ENCODE measurements at places on chromosomes 4 and X.

- no peak for DNase-seq
These were observed 23.5 kb downstream of the INTS6L start for GRCh38 chrX:135543924-135544323.

GRCh38 chrX:53283567-53283966 is 2.2 kb upstream of the IQSEC2 start:
- no peak for DNase-seq

DNA sequence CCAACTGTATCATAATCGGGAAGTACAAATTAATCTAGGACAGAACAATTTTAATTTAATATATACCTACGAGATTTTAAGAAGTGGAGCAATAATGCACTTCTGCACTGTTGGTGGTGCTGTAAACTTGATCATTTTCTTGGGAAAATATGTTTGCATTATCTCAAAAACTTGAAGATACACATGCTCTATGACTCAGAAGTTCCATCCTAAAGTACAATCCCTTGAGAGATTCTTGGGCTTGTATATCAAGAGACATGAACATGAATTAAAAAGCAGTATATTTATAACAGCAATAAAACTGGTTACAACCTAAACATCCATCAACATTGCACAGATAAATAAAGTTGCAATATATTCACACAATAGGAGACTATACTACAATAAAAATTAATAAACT is 168.8 kb downstream of the CLCN4 start:
- no peak for DNase-seq

DNA sequence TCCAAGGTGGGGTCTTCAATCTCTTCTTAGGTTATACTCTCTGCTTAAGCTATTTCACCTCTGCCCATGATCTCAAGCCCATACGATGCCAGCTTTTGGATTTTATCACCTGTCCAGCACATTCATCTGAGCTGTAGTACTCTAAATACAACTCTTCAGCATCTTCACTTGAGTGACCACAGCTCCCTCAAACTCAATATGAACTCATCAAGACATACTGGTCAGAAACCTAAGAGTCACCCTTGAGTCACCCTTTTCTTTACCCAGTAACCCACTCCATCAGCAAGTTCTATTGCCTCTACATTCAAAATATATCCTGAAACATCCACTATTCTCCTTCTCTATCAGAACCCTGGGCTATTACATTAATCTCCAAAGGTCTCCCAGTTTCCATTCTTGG is 69.4 kb downstream of the DCHS2 start:
- DNase-seq: no peak

DNA sequence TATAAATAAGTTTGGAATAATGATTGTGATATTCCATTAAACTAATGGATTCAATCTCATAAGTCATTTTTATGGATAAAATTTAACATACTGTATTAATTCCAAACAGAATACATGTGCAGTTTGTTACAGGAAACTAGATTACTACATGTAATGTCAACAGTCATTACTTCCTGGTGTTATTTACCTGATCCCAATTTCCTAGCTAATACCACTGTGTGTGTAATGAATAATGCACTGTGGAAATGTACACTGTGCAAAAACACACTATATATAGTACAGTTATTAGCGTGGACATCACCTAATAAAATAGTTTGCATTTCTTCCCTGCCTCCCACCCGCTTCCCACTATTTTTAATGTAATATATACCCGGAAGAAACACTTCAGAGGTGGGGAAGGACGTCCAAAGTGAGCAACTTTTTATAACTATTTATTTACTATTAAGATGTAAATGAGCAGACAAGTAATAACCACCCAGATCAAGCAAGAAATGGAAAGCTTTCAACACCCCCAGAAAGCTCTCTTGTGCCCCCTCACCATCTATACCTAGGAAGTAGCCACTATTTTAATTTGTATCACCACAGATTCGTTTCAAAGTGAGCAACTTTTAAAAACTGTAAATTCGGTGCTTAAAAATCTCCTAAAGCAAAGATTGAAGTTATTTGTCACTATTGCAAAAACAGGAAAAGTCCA is 219.1 kb downstream of the THOC2 start:
- no peak for DNase-seq

DNA sequence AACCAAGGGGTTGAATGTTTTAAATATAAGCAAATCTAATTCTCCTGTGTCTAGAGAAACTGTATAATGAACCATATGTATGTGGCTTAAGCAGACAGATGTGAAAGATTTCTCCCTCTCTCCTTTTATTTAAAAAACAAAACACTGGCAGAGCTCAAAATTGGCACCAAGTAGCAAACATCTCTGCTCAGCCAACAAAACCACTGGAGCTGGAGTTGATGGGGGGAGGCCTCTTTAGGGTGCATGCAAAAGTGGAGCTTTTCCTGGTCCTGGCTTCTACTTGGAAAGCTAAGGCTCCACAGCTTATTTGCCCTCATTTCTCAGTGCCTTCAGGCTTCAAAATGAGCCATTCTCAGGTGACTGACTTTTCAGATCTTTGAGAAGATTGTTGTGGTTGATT is 95.6 kb downstream of the REPS2 start:
- DNase-seq: no peak

DNA sequence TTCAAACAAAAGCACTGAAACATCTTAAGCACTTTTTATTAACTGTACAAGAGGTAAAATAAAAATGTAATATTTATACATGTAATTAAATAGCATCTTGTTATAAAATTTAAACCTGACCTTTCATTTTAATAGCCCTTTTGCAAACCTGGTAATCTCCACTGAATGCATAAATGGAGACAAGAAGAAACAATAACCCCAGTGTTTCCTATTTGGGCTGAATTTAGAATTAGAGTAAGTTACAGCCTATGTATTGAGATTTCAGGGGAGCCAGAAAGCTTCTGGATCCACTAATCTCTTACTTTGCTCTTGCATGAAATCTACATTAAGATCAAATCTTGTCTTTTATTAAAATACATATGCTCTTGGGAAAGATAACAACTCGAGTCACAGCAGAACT is 261.8 kb downstream of the ADGRL3 start:
- DNase-seq: no peak

- no peak for DNase-seq
These were observed 77.1 kb upstream of the RXFP1 start for GRCh38 chr4:158444621-158445020.

GRCh38 chrX:13598877-13599276 is 29.5 kb downstream of the EGFL6 start:
- DNase-seq: no peak

GRCh38 chr4:138275963-138276621 is 33.9 kb upstream of the SLC7A11 start:
- no peak for DNase-seq

GRCh38 chrX:115547448-115547847 is 13.5 kb upstream of the PLS3 start:
- no peak for DNase-seq

GRCh38 chr4:164381859-164382258 is 372.1 kb upstream of the SMIM31 start:
- DNase-seq: no peak

- DNase-seq: no peak
These were observed 424.3 kb downstream of the SLITRK2 start for GRCh38 chrX:146241902-146242301.

- no peak for DNase-seq
These were observed 423.7 kb downstream of the PDGFC start for GRCh38 chr4:156547891-156548290.

DNA sequence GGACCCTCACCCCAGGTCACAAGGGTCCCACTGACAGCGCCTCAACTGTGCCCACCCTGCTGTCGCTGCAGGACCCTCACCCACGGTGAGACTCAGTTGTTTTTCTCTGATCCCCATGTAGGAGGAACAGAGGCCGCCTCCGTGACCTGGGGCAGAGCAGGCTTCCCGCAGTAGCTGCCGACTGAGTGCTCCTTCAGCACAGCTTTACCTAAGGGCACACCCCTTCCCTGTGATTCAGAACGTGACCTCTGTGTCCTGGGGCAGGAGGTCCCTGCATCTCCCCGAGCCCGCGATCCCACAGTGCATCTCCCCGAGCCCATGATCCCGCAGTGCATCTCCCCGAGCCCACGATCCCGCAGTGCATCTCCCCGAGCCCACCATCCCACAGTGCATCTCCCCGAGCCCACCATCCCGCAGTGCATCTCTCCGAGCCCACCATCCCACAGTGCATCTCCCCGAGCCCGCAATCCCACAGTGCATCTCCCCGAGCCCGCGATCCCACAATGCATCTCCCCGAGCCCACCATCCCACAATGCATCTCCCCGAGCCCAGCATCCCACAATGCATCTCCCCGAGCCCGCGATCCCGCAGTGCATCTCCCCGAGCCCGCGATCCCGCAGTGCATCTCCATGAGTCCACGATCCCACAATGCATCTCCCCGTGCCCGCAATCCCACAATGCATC is 23.6 kb downstream of the PPP2R3B start:
- DNase-seq: peak; percentile 42

GRCh38 chrX:103440621-103441020 is 64.3 kb downstream of the BEX3 start:
- no peak for DNase-seq

GRCh38 chr4:74364652-74365491 is at the start of gene EREG:
TSS of gene EREG (plus strand) at chr4:74365145. CDS start at chr4:74365309, 164 bp downstream.
- DNase-seq: peak; percentile 84

- DNase-seq: no peak
These were observed 12.5 kb downstream of the MORC4 start for GRCh38 chrX:106987488-106987887.

DNA sequence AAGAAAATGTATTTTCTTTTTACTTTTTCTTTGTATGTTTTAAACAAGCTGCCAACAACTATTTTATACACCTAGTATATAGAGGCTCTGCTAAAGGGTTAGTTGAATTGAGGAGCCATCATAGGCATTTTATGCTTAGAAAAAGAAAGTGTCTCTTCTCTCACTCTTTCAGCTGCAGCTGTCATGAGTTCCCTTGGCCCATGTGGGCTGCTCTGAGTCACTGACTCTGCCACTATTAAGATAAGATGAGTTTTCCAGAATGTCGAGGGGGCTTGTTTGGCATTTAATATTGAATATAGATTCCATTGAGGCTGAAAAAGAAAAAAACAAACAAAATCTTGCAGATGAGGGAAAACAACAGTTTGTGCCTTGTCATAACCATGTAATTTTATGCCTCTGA is 126.0 kb upstream of the PAQR3 start:
- no peak for DNase-seq

DNA sequence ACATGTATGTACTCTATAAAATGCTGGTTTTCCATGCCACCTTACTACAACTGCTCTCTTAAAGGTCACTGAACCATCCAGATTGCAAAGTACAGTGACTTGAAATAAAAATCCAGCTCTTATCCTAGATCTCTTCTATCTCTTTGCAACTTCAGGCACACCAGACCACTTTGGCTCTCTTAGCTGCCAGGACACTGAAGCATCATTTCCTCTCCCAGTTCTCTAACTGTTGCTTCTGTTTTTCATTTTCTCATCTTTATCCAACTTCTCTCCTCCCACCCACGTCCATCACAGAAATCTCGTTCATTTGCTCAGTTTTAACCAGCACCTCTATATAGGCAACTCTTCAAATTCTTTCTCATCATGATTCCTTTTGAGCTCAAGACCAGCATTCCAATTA is 74.3 kb downstream of the METTL14 start:
- DNase-seq: no peak
